ENCODE measurements at places on chromosomes 12 and 14.

DNA sequence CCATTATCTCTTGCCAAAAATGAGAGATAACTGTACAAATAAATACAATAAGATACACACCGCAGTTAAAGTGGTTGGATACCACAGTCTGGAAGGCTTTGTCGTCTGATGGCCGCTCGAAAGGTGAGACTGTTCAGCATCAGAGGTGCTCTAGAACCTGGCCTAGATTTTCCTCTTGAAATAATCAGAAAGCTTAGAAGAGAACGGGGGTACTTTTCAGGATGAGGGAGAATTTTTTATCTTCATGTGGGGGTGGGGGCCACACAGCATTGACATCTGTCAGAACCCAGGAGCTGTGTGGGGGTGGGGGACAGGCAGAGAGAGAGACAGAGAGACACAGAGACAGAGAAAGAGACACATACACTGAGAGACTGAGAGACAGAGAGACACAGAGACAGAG, 90.5 kb downstream of the GALNT9 start:
- DNase-seq: no peak

DNA sequence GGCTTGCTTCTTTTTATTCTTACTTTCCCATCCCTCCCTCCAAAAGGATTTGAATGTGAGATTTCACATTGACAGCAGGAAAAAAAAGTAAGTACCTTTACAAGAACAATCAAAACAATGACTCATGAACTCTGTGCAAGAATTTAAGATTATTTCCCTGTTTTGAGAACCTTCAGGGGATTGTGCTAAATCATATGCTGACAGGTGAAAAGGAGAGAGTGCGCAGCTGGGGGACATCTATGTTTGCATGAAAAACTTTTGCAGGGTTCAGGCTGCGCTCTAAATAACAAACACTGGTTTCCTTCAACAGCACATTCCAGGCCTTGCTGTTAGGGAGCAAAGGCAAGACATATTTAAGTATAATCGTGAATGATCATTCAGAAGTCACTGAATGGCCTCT, 27.3 kb downstream of the RERG start:
- no peak for DNase-seq

GRCh38 chr12:68673788-68674187, 13.0 kb upstream of the NUP107 start:
- DNase-seq: no peak

- DNase-seq: no peak
Observed at GRCh38 chr12:117040496-117040895, 58.7 kb downstream of the TESC start.

- no peak for DNase-seq
Observed at GRCh38 chr14:91714805-91715204, 17.1 kb downstream of the CATSPERB start.

DNA sequence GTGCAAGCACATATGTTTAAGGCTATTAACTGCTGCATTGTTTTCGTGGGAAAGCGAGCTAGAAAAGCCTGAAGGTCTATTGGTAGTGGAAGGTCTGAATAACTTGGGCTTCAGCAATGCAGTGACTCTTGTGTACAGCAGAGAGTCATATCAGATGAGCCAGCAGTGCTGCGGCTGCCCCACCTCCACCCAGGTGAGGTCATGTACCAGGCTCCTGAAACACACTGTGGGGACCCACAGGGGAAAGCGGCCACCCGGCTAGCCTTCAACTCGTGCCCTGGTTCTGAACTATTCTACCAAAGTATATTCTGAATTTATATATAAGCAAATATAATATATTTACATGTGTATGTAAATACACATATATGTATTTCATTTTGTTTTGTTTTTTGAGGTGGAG, 12.7 kb upstream of the RAN start:
- no peak for DNase-seq

GRCh38 chr12:4379405-4379804, at the start of gene FGF23:
Gene FGF23, minus strand, starts transcription at chr12:4379712. Its CDS starts 130 bp downstream, at chr12:4379582.
- no peak for DNase-seq

DNA sequence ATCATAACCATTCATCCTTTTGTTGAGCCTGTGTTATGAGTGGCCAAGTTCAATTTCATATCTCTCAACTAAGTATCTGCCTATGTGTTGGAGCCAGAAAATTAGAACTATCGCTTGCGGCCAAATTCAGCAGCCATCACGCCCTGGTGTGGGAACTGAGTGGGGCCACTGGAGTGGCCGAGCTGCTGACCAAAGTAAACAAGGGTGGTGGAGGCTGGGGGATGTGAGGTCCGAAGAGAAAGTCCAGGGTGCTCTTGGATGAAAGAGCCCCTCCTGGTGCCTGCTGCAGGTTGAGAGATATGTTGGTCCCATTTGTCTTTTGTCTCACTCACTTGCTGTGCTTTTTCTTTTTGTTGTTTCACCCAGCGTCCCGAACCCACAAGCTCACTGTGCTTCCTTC, 14.9 kb downstream of the ADGRD1 start:
- DNase-seq: no peak

DNA sequence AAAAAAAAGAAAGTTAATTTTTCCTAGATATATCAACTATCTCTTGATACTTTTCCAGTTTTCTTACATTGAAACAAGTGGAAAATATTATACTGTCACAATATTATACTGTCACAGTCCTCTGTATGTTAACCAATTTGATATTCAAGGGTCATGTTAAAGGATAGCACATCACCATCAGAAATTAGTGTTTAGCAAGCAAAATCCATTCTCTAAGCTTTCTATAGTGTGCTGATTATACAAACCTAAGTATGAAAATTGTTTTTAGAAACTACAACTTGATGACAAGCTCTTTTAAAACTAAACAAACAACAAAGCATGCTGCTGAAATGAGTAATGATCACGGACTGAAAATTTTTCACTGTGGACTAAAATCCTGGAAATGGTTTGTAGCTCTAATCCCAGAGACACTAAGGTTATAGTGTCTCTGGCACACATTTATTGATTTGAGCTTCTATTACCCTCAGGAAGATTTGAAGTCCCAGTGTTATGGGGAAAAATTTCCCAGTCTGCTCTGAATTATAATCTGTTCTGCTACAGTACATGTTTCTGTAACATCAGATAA, 9.7 kb downstream of the SPTSSA start:
- DNase-seq: no peak

GRCh38 chr14:75821831-75822521, 159.8 kb downstream of the TGFB3 start:
- no peak for DNase-seq

DNA sequence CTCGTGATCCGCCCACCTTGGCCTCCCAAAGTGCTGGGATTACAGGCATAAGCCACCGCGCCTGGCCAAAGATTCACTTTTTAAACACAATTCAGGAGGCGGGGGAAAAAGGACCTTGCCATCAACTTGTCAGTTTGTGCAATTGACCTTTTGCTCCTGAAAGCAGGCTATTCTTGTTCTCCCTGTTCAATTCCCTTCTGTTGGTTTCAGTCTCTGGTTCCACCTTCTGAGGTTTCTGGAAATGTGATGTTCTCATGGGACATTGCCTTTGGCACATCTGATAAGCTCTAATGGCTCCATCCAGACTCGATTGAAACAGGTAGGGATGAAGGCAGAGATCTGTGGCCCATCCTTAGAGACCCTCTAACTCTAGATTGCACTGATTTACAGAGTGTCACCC, 17.9 kb upstream of the CCDC85C start:
- DNase-seq: no peak

DNA sequence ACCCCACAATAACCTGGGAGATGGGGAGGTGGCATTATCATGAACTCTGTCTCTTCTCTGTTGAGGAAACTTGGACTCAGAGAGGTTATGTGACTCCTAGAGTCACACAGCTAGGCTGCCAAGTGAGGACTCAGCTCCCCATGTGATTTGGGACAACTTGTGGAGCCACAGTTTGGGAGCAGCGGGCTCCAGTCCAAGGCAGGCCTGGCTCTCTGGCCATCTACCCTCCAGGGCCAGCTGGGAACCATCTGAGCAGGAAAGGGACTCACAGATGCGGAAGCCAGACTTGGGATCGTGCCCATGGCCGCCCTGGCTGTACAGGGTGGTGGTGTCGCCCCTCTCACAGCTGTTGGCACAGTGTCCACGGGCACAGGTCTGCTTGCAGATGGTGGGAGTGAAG, 59.1 kb downstream of the ISCA2 start:
- DNase-seq: no peak

DNA sequence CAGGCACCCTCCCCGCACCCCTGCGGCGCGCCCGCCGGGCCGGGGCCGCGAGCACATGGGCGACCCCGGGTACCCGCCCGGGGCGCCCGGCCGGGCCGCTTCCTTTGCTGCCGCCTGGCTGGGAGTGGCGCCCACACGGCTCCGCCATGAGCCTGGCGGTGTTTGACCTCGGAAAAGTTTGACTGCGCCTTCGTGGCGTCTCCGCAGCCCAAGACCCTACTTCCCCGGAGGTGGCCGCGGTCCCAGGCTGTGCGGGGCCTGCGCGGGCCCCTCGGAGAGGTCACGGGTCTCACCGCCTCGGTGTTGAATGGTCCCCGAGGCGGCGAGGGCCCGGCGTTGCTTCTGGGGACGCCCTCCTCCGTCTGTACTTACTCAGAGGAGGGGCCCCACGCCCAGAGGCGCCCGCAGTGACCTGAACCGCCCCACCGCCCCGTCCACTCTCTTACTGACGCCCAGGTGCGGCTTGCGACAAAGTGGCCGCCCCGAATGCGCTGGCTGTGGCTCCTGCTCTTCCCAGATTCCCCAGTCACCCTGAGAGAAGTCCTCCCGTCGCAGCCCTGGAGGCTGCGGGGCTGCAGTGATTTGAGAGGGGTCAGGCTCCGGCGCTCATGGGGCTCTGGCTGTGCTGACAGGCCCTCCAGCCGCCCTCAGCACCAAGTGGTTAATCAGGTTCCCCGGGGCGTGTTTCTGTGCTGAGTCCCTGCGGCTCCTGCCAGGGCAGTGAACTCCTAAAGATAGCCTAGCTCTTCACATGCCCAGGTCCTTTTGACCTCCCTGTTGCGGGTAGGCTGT, 5.8 kb downstream of the KMT5A start:
- no peak for DNase-seq

GRCh38 chr14:84074626-84075025, 1455.3 kb upstream of the FLRT2 start:
- DNase-seq: no peak

DNA sequence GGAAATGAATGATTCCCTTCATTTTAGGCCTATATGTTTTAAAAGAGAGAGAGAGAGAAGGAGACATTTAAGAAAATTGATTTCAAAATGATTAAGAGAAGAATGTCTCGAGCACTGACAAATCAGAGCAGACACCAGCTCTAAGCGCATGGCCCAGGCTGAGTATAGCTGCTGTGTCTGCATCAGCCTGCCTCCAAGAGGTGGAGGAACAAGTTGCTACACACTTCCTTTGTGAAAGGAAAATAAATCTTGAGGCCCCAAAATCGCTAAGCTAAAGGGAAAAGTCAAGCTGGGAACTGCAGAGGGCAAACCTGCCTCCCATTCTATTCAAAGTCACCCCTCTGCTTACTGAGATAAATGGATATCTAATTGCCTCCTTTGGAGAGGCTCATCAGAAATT, 728.7 kb upstream of the TMEM132C start:
- no peak for DNase-seq

GRCh38 chr14:81990312-81990761, 456.7 kb upstream of the SEL1L start:
- DNase-seq: peak; percentile 33

Measured in glomerular endothelial cell (primary cell).